ENCODE measurements at places on chromosomes 7 and 10.

DNA sequence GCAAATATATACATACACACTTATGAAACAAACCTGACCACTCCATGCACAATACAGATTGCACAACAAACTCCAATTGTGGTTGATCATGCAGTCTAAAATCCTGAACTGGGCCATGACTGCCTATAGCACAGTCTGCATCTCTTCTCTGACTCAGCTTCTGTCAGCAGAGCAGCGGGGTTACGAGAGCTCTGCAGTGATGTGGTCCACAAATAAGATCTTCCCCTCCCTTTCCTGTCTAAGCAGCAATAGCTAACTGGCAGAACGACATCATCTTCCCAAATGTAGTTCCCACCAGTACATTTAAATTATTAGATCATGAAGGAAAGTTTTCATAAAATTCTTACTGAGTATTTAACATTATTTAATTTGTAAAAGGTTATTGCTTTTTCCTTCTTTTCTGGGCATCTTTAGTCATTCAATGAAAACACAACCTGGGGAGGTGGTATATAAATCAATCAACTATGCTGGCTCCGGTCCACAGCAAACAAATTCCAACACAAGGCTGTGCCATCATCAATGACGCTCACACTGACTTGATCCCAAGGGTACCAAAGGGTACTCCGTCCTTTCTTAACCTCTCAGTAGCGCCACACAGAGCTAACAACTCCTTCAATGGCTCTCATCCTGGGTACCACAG is 17.1 kb downstream of the ARHGAP21 start:
- peak; percentile 79 for DNase-seq

DNA sequence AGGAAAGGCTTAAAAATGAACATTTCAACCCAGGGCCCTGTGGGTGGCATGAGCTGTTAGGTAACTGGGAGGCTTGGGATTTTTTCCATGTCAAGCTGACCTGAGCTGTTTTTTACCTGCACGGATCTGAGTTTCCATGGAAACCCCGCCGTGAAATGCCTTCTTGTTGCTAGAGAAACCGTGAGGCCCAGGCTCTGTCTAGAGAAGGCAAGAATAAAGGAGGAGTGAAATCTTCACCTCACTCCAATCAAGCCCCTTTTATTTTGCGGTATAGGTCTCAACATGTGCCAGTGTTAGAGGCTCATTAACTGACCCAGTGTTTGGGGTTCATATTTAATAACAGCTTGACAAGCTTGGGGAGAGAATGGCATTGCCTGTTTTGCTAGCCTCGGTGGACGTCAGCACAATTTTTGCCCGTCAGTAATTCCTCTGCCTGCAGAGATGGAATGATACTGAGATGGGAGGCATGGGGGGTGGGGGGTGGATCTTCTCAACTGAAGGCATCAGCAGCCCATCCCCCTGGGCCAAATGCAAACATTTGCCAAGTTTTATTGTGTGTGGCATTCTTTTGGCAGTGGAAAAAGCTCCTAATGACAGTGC is 48.9 kb upstream of the PDCD4 start:
- DNase-seq = no peak

DNA sequence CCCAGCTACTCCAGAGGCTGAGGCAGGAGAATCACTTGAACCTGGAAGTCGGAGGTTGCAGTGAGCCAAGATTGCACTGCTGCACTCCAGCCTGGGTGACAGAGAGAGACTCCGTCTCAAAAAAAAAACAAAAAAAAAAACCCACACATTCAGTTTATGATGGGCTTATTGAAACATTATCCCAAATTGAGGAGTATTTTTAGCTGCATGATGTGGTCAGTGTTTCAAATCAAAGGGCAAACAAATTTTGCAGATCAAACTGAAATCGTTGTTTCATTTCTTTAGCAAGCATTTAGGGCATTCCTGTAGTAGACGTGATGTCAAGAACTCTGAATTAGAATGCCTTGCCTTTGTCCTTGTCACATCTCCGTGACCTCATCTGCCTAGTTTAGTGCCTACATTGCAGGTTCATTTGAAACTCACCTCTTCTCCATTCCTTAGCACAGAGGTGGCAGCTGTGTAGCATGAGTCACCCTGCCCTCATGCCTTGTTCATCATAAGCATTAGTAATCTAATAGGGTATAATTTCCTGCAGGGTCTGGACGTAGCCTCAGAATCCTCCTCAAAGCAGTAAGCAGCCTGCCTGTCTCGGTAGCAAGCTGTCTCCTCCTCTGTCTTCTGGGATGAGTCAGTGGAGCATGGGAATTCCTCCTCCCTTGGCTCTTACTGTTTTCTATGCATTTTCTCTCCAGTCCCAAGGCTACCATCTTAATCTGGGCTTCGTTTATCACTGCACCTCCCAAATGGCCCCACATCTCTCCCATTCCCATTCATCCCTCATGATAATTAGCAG is 73.8 kb downstream of the CUL1 start:
- peak; percentile 83 for DNase-seq

GRCh38 chr7:150442811-150443210 is 7.6 kb upstream of the GIMAP8 start:
- no peak for DNase-seq

GRCh38 chr10:77770081-77770867 is 132.7 kb upstream of the KCNMA1 start:
- DNase-seq = no peak

DNA sequence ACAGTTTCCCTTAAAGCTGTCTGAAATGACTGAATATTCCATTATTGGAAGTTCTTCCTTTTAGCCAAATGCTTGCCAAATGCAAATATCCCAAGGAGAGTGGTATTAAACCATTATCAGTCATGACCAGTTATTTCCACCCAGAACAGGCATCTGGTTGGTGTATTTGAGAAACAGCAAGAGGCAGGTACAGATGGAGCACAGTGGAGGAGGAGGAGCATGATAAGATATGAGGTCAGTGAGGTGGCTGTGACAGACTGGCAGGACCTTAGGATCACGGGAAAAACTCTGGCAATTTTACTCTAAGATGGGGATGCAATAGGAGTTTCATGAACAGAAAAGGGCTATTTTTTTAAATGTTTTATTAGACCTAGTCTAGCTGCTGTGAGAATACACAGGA is 6.4 kb downstream of the HEPACAM2 start:
- DNase-seq = no peak

DNA sequence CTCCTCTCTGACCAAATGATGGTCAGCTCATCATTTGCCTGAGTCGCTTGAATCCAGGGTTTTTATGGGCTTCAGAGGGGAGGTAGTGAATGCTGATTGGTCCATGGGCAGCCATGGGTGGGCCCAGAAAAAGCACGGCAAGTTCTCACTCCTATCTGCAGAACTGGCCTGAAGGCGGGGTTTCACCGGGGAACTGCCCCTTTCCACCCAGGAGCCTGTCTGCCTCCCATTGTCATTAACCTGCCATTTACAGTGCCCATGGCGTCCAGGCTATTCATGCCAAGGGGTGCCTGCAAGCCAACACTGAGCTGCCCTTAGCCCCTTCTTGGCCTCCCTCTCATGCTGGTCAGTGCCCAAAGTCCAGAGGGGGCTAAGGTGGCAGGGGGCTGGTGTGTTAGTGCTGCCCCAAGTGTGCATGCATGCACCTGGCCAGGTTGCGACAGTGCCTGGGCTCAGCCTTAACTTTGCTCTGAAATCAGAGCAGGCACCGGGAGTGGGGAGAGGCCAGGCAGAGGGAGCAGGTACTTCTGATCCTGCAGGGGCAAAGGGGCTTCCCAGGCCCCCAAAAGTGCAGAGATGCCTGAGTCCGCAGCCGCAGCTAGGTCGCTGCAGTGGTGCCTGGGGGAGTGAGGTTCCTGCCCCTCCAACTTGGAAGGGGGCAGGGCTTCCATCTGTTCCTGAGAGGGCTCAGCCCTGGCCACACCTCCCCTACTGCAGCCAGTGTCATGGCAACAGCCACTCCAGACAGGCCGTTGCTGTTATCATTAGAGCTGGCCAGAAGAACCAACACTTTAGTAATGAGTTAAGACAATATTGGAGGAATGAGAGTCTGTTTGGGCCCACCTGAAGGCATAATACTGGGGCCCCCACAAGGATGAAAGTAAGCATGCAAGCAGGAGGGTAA is 561.6 kb downstream of the GRM8 start:
- DNase-seq = no peak

DNA sequence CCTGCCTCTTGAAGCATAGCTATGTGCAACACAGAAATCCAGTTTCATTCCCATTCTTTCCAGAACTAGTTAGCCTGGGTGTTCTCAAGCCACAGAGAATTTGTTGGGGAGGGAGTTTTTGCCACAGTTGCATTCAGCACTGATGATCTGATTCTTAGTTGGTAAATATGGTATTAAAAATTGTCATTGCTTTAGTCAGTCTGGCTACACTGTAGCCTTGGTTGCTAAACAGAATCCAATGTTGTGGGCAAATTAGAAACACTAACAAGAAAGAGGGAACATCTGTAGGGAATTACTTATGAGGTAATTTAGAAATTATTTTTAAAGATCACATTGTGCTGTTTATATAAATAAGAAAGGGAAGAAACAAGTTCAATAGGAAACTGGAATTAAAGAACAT is 57.0 kb upstream of the CC2D2B start:
- DNase-seq = no peak

DNA sequence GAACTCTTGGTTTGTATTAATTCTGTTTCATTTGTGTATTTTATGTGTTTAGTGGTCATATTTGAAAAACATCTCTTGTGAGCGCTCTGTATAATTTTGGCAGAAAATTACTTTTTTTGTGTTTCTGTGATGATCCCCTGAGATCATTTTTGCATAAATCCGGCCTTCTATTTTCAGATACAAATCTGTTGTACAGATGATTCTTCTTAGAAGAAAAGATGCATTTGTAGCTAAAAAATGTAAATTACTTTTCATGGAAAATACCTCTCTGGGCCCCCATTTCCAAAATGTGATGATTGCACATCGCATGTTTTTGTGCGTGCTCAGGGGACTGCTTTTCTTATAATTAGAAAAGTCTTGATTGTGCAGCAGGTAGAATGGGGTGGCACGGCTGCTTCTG is 395.4 kb downstream of the LRMDA start:
- DNase-seq = no peak

- DNase-seq = no peak
These were observed 711.1 kb upstream of the SEMA3D start for GRCh38 chr7:85897967-85898366.

All from RWPE1 (cell line).